ENCODE measurements at places on chromosomes 13 and 19. TPM values are rescaled to one million over a fixed set of nuclear protein-coding genes. Genes with fewer than 3 reads are reported as not detected.
A peak's percentile ranks its signal among the peaks of the same experiment; 100 is the strongest.

DNA sequence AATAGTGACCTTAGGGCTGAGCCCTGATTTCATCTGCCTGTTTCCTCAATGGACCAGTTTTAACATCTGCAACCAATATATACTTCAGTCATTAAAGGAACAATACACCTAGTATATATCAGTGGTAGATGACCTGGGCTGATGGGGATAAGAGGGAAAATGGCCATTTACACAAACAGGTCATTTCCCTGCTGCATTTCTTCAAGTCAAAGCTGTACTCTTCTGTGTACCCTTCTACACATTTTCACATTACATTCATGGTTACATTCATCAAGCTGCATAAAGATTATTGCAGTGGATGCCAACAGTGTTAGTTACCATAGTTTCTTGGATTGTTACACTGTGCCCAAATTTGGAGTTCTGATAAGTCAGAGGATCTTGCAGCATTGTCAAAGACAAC is 81.2 kb upstream of the RAP2A start:
- DNase-seq = no peak

DNA sequence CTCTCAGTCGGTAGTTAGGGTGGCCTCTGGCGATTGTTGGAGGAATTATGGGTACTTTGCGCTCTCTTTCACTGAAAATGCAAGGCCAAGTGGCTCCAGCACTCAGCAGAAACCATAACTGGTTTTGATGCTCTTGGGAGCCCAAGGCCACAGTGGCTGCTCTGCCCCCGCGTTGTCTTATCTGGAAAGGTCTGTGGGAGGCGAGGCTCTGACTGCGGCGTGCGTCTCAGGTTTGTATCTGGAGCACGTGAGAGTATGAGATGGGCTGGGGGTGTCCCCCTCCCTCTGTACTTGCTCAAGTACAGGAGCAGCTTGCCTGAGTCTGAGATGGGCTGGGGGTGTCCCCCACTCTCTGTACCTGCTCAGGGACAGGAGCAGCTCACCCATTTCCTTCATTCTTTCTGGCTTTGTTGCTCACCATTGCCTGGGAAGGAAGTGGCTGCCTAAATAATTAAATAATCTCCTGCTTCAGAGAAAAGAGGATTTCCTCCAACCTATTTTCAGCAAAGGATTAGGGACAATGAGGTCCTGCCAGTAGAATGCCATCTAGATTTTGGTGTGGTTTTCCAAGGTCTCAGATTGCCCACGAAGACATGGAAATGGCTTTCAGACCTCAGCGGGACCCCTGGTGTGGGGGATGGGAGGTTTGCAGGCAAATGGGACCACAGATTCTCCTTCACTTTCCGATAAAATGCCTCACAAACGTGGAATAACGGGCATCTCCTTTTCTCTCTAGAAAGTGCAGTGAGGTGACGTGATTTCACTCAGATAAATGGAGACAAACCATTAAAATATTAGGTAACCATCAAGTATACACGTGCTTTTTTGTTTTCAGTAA is 14.7 kb downstream of the ATP11A start:
- no peak for DNase-seq

DNA sequence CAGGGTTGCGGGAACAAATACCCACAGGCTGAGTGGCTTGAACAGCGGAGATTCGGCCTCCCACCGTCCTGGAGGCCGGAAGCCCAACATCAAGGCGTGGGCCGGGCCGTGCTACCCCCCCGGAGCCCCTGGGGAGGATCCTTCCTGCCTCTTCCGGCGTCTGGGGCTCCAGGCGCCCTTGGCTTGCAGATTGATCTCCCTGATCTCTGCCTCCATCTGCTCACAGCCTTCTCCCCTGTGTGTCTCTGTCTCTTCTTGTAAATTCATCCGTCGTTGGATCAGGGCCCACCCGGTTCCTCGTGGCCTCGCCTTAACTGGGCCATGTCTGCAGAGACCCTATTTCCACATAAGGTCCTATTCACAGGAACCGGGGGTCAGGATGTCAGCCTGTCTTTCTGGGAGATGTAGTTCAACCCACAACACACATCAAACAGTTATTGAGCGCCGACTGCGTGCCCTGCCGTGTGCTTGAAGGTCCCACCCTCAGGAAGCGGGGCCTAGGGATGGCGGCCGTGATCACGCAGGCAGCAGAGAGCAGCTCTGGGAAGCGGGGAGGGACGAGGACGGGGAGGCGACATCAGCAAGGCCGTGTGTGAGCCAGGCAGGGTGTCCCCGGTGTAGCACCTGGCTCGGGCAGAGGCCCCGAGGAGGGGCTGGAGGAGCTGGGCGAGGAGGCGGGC is 21.3 kb downstream of the HCN2 start:
- no peak for DNase-seq

DNA sequence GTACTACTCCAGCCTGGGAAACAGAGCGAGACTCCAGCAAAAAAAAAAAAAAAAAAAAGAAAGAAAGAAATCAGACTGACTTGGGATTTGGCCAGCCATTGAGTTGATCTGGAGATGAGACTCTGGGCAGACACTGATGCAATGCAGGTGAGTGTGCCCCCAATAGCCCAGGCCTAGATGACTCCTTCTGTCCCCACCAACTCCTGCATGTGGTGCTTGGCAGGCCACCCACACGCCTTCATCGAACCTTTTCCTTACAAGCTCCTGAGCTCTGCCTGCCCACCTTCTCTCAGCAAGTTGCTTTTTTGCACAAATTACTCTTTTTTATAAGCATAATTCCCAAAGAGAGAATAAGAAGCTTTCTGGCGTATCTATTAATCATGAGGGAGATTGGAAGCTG is 97.9 kb upstream of the MBNL2 start:
- DNase-seq = no peak

DNA sequence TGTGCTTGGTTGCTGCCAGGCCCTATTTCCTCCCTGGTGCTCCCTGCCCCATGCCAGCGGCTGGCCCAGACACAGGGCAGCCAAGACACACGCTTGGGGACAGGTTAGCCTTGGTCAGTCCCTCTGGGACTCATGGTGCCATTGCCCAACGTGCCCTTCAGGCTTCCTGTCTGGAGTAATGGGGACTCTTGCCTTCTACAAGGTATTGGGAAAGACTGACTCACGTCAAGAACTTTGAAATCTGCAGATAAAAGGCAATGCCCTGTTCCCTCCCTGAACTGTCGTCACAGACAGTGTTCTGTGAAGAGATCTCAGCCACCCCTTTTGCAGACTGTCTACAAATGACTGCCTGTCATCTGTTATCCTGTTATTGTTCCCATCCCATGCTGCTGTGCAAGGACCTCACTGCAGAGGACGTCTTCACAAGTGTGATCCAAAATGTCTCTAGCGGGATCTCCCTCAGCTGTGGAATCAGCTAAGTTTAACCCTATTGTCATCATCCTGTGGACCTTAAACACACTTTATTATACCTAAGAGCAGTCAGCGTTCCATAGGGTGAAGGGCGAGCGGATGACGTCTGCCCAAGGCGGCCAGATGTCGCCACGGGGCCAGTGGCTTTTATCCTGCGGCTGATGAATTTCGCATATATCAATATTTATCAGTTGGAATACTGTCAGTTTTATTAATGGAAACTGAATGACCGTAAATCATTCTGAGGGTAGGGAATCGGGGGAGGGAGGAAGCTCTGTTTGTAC is 59.0 kb downstream of the GSX1 start:
- DNase-seq = no peak

DNA sequence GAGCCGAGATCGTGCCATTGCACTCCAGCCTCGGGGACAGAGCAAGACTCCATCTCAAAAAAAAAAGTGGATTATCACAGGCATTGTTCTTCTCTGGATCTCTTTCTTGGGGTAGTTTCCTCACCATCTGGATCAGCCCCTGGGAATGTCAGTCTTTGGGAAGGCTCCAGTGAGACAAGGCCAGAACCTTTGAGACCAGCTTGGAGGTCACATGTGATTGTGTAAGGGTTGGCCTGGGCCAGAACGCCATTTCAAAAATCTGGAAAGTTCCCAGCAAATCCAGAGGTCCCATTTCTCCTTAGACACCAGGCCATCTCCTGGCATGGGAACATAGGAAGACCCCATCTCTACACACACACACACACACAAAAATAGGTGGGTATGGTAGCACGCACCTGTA is 14.2 kb upstream of the ANGPTL8 start:
- no peak for DNase-seq

GRCh38 chr19:46979126-46980105 is 40.2 kb upstream of the NPAS1 start:
- DNase-seq = no peak

DNA sequence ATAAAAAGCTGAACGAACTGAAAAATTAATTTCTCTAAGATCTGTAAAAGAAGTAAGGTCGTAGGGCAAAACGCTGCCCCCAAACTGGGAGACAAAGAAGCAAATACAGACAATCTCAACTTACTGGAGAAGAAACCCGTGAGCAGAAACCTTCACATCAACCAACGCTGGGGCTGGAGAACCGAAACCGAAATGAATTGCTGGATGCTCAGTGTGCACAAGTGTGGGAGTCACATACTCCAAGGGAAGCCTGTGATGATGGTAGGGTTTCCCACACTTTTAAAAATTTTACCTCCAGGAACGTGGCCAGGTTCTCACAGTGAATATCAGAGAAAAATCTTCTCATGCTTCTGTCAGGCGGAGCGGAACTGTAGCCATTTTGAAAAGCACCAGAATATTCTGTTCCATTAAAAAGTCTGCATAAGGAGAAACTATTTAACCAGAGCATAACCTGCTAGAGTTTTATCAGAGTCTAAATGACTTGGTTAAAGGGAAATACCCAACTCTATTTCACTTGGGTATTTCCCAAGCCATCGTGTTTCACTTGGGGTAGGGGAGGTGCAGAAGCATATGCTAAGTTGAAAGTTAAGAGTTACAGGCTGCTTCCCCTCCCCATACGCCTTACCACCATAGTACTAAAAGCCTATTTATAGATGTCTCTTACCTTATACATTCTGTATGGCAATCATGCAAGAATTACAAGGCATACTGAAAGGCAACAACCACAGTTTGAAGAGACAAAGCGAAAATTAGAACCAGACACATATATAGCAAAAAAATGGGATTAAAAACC is 110.5 kb upstream of the SLITRK1 start:
- DNase-seq = no peak

GRCh38 chr19:18746401-18747325 is 44.4 kb downstream of the COMP start:
- DNase-seq = no peak

DNA sequence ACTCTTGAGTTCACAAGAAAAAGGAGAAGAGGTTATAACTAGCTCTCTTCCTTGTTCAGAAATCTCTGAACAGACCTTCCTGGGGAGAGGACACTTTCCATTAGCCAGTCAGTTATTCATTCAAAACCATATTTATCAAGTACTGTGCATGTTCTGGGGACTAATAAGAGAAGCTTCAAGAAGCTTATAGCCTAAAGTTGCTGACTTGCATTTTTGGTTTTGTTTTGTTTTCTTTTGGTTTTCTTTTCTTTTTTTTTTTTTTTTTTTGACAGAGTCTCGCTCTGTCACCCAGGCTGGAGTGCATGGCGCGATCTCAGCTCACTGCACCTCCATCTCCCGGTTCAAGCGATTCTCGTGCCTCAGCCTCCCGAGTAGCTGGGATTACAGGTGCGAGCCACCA is 471.4 kb downstream of the KLF12 start:
- no peak for DNase-seq

DNA sequence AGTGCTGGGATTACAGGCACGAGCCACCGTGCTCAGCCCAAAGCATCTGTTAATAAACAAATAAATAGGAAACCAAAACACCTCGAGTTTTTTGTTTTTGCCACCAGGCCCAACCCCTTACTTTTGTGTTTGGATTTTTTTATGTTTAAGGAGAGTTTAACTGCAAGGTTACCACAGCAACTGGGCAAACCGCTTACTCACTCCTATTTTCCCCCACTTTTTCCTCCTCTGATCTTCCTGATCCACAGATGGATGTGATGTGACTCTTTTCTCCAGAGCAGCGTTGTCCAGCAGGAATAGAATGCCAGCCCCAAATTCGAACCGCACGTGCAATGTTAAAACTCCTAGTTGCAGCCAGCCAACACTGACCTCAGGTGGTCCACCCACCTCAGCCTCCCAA is 2.1 kb upstream of the PNMA8B start:
- no peak for DNase-seq

DNA sequence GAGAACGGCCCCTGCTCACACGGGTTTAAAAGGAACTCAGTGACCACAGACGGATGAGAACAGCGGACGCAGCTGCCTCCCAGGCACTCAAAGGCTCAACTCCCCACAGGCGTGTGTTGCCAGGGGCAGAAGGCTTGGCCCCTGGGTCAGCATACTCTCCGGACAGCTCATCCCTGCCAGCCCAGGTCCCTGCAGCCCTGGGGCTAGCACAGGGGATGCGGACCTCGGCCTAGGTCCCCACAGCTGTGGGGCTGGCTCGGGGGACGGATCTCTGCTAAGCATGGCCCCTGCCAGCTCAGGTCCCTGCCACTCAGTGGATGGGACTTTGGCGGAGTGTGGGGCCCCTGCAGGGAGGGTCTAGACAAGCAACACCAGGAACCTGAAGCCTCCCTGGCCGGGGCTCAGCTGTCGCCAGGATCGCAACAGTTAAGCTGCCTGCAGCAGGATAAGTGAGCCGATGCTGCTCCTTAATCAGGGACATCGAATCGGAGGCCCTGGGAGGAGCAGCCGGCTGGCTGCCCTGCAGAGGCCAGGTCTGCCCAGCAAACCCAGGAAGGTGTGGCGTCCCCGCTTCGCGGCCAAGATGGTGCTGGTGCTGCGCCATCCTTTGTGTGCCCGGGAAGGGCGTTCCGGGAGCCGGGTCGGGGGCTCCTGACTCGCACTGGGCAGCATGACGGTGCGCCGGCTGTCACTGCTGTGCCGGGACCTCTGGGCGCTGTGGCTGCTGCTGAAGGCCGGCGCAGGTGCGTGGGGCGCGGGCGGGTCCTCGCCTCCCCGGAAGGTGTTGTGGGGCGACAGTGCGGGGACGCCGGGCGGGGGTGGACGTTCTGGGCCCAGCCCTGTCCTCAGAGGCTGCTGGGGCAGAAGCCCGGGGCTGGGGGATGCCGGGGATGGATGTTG is 32.5 kb downstream of the MCF2L start:
- no peak for DNase-seq

- DNase-seq = peak; percentile 12
Measured at GRCh38 chr13:86976521-86977324, 694.4 kb upstream of the SLITRK5 start.

DNA sequence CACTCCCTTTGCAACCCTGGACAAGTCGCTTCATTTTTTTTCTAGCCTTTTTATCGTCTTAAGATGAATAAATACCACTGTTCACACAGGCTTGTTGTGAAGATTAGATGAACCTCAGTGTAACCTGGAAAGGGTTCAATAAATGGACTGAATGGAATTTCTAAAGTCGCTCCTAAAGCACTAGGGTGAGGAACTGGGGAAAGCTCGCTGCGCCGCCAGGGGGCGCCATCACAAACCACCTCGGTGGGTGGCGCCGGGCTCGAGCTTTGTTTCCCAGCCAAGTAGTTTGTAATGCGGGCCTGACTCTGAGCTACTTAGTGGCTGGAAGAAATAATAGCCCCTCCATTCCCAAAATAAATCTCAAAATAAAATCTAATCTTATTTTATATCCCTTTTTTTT is 2.2 kb upstream of the CEACAM6 start:
- peak; percentile 36 for DNase-seq

SERPINE3 gene
- total RNA-seq = not detected

KCNK6 gene
- 27.8 TPM for total RNA-seq

ZNF724 gene
- 1.9 TPM for total RNA-seq

ZNF543 gene
- 14.7 TPM for total RNA-seq

LILRA5 gene
- total RNA-seq = not detected

GSX1 gene
- total RNA-seq = not detected

TMEM238 gene
- total RNA-seq = 10.0 TPM

NKPD1 gene
- total RNA-seq = 1.0 TPM

Measured in bronchial epithelial cell (primary cell).